ENCODE measurements at places on chromosomes 3 and 15. TPM values are rescaled to one million over a fixed set of nuclear protein-coding genes. Genes with fewer than 3 reads are reported as not detected.

DUOXA2 gene
- total RNA-seq = not detected

CSPG5 gene
- total RNA-seq = 1.8 TPM

FAM107A gene
- 40.7 TPM for total RNA-seq

UBXN7 gene
- total RNA-seq = 9.5 TPM

ANKRD34C gene
- not detected for total RNA-seq

Data from MG63 (cell line).